ENCODE measurements at places on chromosomes 2 and 18. TPM values are rescaled to one million over a fixed set of nuclear protein-coding genes. Genes with fewer than 3 reads are reported as not detected.

DNA sequence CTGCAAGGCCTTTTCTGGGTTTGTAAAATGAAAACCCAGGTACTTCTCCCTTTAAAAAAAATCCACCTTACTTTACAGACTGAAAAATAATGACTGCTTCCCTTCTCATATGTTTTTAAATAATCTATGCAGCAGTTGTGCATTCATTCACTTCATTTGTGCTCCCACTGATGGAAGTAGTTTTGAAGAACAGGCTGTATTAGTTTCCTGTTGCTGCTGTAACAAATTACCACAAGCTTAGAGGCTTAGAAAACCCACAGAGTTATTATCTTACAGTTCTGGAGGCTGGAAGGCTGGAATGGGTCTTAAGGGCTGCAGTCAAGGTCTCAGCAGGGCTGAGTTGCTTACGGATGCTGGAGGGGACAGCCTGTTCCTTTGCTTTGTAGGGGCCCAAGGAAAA lies 335.0 kb downstream of the TGIF1 start:
- DNase-seq, result no peak

Gene PLGLB1
- 90.0 TPM for total RNA-seq

GRCh38 chr18:63140038-63140450 lies 179.5 kb downstream of the BCL2 start:
- DNase-seq, result no peak

- DNase-seq, result no peak
Measured at GRCh38 chr2:200278694-200279316, 27.7 kb upstream of the SPATS2L start.

Gene LYPD6
- total RNA-seq, result 0.25 TPM

- no peak for DNase-seq
Measured at GRCh38 chr2:233600386-233600785, 17.0 kb upstream of the UGT1A8 start.

Gene BCL11A
- 0.50 TPM for total RNA-seq

GRCh38 chr2:31031132-31031706 lies 107.0 kb downstream of the GALNT14 start:
- no peak for DNase-seq

GRCh38 chr2:222797261-222797660 lies 63.6 kb upstream of the ACSL3 start:
- DNase-seq, result no peak

Gene IL37
- not detected for total RNA-seq

- no peak for DNase-seq
Measured at GRCh38 chr2:232512602-232513001, 7.6 kb upstream of the PRSS56 start.

DNA sequence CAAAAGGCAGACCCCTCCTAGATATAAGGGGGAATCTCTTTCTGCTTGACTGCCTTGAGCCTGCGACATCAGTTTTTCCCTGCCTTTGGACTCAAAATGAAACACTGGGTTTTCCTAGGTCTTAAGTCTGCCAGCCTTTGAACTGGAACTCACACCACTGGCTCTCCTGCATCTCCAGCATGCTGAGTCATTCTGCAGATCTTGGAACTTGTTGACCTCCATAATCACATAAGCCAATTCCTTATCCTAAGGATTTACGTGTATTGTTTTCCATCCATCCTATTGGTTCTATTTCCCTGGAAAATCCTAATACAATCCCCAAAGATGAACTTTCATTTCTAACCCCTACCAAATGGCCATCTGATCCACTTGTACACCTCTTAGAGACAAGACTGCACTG lies 88.0 kb downstream of the AFF3 start:
- DNase-seq, result no peak

All from liver (tissue), 10 donors.